Testis (tissue), 5 donors: ENCODE measurements at places on chromosomes 5 and 9. TPM values are rescaled to one million over a fixed set of nuclear protein-coding genes. Genes with fewer than 3 reads are reported as not detected.

The NADK2 gene
- 55.1 TPM for polyA plus RNA-seq

DNA sequence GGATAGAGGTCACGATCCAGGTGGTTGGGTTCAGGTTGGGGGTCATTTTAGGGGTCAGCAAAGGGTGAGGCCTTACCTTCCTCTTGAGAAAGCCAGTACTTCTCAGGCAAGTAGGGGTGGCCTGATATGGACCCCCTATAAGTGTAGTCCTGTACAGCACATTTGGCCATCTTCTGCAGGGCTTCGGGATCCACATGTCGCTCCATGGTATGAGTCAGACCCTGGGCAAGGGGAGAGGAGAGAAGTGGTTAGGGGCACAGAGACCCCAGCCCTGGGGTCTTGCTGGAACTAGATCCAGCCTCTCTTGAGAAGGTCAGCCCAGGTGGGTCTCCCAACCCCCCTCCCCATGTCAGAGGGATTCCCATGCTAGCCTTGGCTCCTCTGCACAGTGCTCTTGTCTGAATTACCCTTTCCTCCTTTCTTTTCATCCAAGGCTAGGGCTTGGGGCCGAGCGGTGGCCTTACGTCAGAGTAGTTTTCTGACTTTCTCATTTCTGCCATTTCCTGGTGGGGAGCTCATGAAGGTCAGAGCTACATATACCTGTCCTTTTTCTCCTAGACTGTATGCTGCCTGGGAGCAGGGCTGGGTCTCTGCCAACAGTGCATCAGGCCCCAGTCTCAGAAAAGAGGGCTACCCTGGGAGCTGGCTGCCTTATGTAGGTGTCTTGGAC is 9.0 kb upstream of the MYORG start:
- no peaks in the 10 kb centered on the region for H3K4me1 ChIP-seq
- no peak overlapping the region for H3K4me3 ChIP-seq
- H3K27ac ChIP-seq, result no peak overlapping the region
- H3K36me3 ChIP-seq, result no peaks in the 10 kb centered on the region
- no peaks in the 10 kb centered on the region for H3K27me3 ChIP-seq

- H3K4me3 ChIP-seq, result no peak overlapping the region
- no peak overlapping the region for H3K27ac ChIP-seq
- no peaks in the 10 kb centered on the region for H3K36me3 ChIP-seq
- no peaks in the 10 kb centered on the region for H3K4me1 ChIP-seq
- DNase-seq, result no peak
Observed at GRCh38 chr5:64229163-64229774, 63.6 kb downstream of the RNF180 start.

- H3K36me3 ChIP-seq, result no peaks in the 10 kb centered on the region
- DNase-seq, result no peak
- no peak overlapping the region for H3K4me3 ChIP-seq
- no peaks in the 10 kb centered on the region for H3K27me3 ChIP-seq
- no peaks in the 10 kb centered on the region for H3K4me1 ChIP-seq
Observed at GRCh38 chr9:112271466-112272098, 61.8 kb downstream of the PTBP3 start.

- no peaks in the 10 kb centered on the region for H3K36me3 ChIP-seq
- no peaks in the 10 kb centered on the region for H3K27me3 ChIP-seq
Observed at GRCh38 chr5:8628521-8628920, 759.6 kb downstream of the MTRR start.
